ENCODE measurements at places on chromosomes 6 and 20.
A peak's percentile ranks its signal among the peaks of the same experiment; 100 is the strongest.

DNA sequence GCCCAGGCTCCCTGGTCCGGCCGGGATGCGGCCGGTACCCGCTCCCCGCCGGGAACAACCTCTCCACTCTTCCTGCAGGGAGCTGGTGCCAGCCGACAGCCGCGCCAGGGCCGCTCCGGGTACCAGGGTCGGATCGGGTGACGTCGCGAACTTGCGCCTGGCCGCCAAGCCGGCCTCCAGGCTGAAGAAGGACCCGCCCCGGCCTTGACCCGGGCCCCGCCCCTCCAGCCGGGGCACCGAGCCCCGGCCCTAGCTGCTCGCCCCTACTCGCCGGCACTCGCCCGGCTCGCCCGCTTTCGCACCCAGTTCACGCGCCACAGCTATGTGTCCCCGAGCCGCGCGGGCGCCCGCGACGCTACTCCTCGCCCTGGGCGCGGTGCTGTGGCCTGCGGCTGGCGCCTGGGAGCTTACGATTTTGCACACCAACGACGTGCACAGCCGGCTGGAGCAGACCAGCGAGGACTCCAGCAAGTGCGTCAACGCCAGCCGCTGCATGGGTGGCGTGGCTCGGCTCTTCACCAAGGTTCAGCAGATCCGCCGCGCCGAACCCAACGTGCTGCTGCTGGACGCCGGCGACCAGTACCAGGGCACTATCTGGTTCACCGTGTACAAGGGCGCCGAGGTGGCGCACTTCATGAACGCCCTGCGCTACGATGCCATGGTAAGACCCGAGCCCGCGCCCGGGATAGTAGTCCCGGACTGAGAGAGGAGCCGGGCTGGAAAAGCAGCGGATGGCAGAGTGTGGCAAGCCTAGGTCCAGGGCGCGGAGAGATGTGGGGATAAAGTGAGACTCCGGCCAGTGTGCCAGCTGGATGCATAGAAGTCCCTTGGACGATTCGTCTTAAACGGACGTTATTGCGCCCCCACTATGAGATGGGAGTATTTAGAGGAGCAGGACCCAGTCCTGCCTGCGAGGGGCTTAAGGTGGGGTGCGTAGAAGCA lies at the start of gene NT5E:
TSS of gene NT5E (plus strand) at position 266 of the 942 bp plus-strand sequence. CDS start at position 323, 57 bp downstream.
- DNase-seq: peak; percentile 78

GRCh38 chr20:47778398-47779354 lies 6.6 kb downstream of the SULF2 start:
- no peak for DNase-seq

DNA sequence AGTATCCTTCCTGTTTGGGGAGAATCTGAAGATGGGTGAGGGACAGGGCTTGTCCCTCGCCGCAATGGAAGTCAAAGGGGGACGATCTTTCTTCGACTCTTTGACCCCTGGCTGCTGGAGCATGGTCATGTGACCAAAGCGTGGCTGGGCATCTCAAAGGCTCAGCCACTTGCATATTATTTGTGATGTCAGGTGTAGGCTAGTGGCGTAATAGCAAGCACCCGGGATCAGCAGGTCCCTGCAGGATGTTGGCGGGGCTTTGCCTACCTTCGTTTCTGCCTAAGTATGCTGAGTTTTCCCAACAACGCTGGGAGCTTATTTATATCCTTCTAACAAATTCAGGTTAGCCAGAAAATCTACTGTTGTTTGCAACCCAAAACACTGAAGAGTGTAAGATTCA lies 50.3 kb upstream of the IL20RA start:
- DNase-seq: no peak

GRCh38 chr6:66866801-66867200 lies 1159.8 kb upstream of the EYS start:
- DNase-seq: no peak

DNA sequence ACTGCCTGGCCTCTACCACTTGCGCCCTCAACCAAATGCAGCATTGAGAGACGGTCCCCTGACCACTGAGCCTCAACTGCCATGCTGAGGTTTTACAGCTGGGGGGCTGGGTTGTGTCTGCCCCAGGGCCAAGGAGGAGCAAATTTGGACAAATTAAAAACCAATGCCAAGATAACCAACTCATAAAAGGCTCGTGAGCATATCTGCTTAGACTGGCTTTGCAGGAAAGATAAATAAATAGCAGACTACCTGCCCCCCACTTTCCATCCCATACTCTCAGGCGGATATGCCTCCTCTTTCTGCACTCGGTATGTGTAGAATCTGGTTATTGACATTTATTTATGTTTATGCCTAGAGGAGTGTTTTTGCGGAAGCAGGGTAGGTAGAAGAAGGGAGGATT lies 76.8 kb downstream of the ZDHHC14 start:
- DNase-seq: no peak

All from RWPE2 (cell line).